ENCODE measurements at places on chromosomes 13 and 19.

- no peak for DNase-seq
These were observed 313.5 kb downstream of the KLF12 start for GRCh38 chr13:73820688-73821087.

DNA sequence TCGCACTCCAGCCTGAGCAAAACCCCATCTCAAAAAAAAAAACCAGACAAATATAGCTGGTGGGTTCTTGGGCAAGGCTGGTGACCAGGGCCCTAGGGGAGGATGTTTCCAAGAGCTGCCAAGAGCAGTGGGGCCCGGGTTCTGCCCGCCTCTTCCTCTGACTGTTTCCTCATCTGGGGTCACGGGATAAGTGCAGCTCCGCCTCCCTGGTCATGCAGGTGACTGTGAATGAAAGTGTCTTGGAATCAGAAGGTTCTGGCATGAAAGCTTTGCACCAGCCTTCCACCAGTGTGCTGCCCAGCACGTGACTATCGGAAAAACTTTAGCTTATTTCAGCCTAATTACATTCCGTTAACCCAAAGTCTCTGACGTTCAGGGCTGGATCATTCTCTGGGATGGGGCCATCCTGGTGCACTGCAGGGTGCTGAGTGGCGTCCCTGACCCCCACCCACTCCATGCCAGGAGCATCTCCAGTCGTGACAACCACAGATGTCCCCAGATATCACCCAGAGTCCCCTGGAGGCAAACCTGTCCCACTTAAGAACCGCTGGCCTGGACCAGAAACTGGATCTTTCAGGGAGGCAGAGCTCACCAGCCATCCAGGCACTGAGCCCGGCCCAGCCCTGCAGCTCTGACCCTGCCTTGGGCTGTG is 85.6 kb downstream of the GNG7 start:
- no peak for DNase-seq

DNA sequence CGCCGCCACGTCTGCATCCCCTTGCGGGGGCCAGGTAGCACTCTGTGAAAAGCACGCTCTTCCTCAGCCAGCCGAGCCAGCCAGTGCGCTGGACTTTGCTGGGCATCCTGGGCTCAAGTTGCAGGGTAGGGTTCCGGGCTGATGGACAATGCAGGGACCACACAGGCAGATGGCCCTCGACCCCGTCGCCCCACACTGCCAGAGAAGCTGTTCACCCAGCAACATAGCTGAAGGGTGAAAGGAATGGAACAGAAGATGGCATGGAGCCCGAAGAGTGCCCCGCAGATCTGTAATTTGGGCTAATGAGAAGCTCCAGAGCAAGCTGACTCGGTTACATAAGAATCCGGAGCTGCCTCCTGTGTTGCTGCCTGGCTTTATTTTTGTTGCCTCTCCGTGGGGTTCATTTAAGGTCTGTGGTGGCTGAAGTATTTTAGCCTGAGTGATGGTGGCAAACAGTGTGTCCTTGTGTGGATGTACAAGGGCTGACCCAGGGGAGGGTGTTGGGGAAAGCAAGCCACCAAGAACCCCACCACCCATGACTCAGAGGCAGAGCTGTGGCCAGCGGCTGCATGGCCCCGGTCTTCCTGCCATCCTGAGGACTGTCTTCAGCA is 105.8 kb downstream of the SOX1 start:
- DNase-seq: no peak

- DNase-seq: no peak
These were observed 574.1 kb downstream of the LMO7 start for GRCh38 chr13:76210262-76210661.

DNA sequence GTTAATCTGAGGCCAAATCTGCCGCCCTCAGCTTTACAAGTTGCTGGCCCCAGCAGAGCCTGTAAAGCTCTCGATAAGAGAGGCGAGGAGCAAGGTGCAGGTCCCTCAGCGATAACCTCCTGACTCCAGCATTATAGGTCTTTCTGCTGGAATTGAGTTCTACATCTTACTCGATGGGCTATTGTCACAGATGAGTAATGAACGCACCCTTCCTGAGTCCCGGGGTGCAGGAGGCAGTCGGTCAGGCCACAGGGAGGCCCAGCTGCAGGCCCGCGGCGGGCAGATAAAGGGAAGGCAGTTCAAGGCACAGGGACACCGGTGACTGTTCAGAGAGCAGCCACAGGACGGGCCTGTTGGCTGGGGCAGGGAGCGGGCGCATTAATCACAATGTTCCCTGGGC is 157.6 kb upstream of the OBI1 start:
- no peak for DNase-seq

DNA sequence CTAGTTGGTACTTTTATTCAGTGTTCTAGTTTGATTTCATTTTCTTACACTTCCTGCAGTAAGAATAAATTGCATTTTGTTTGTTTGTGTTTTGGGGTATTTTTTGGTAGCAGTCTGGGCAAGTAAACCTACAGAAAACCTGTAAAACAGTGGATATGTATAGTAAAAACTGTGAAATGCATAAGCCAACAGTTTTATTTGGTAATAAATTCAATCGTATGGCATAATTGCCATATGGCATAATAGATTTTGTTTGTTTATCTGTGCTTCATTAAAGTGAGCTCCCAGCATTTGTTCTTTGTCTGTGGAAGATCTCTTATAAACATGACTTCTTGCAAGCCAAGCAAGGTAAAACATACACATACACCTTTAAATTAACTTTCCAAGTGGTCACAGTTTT is 111.9 kb downstream of the PCDH9 start:
- no peak for DNase-seq

GRCh38 chr13:90272356-90272755 is 1075.1 kb upstream of the MIR17HG start:
- no peak for DNase-seq

GRCh38 chr13:46894568-46894967 is 2.3 kb downstream of the HTR2A start:
- no peak for DNase-seq

- DNase-seq: no peak
These were observed 156.4 kb upstream of the KL start for GRCh38 chr13:32859707-32860292.

DNA sequence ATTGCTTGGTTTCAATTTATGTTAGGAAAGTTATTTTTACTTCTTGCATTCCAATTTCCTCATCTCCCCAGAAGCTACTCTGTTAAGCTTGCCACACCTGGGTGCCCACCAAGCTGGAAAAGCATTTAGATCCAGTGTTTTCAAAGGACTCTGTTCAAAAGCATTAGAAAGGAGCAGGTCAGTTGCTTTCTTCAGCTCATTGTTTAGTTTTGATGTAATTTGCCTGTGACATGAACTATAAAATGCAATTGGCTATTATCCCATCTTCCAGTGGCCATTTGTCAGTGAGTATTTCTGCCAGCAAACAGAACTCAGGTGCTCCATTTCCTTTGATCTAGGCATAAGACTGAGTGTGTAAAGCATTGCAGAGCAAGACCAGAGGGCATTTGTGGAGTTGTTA is 46.7 kb upstream of the RNF113B start:
- no peak for DNase-seq

DNA sequence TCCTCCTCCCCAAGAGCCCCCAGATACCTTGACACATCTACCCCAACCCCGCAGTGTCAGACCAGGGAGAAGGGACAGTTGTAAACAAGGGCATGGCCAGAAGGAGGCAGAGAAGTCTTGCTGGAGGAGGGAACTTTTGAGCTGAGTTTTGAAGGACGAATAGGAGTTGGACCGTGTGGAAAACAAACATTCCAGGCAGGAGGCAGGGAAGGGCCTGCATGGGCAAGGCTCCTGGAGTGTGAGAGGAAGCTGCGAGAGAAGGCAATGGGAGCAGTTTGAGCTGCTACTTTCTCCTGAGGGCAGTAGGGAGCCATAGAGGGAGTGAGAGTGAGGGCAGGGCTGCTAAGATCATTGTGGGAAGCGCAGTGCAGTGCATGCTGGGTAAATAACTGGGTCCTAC is 23.3 kb downstream of the IL12RB1 start:
- DNase-seq: no peak

- no peak for DNase-seq
These were observed 541.6 kb downstream of the SUCLA2 start for GRCh38 chr13:47459512-47459911.

DNA sequence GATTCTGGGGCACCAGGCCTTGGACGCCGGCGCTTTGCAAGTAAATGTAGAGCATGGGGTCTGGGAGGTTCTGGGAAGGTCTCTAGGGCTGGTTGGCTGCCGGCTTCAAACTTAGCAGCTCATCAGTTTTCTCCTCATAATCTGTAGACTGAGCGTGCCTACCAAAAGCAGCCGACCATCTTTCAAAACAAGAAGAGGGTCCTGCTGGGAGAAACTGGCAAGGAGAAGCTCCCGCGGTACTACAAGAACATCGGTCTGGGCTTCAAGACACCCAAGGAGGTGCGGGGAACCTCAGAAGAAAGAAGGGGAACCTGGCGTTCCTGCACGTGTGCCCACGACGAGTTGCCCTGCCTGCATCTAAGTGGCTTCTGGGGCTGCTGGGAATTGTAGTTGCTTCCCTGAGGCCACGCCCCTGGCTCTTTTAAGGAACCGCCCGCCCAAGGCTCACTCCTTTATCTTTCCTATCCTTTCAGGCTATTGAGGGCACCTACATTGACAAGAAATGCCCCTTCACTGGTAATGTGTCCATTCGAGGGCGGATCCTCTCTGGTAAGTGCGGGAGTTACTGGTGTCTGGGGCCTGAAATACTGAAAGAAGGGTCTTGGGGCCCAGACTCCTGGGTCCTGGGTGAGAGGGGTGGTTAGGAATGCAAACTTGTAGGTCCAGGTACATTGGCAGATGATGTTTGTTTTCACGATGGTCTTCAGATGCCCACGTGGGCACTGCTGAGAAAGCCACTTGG is 984 bp downstream of the RPS11 start:
- DNase-seq: no peak

GRCh38 chr13:107712145-107712860 is 503.0 kb downstream of the LIG4 start:
- DNase-seq: no peak

- no peak for DNase-seq
These were observed 2.8 kb upstream of the CIRBP start for GRCh38 chr19:1266129-1266915.

- DNase-seq: no peak
These were observed 19.6 kb downstream of the MTMR6 start for GRCh38 chr13:25267715-25268114.

- DNase-seq: no peak
These were observed 23.0 kb upstream of the LAMP1 start for GRCh38 chr13:113273851-113274590.

- DNase-seq: no peak
These were observed 13.1 kb upstream of the ADPRHL1 start for GRCh38 chr13:113466383-113466782.

DNA sequence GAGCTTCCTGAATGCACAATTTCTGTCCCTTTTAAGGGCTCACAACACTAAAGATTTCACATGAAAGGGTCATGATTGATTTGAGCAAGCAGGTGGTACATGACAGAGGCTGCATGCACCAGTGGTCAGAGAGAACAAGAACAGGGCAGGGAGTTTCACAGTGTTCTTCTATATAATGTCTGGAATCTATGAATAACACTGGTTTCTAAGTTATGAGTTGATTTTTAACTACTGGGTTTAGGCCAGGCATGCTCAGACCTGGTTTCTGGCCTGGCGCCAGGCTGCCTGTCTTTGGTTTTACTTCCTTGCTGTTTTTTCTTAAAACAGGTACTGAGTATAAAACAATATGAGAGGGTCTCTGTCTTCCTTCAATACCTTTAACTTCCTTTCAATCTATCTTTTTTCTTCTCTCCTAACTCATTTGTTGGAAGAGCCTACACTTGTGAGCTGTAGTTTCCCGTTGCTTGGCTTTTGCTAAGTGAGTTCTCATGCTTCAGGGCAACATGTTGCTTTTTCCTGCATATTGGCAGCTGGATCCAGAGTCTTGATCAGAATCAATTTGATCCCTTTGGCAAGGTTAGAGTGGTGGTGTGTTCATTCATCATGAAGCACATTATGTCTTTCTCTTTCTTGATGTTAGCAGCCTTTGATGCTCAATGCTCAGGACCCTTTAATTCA is 38.5 kb upstream of the FGF14 start:
- no peak for DNase-seq

- DNase-seq: peak; percentile 94
These were observed 610 bp upstream of the RPL28 start for GRCh38 chr19:55384920-55385723.

GRCh38 chr13:22193070-22193469 is 522.2 kb downstream of the FGF9 start:
- DNase-seq: no peak

DNA sequence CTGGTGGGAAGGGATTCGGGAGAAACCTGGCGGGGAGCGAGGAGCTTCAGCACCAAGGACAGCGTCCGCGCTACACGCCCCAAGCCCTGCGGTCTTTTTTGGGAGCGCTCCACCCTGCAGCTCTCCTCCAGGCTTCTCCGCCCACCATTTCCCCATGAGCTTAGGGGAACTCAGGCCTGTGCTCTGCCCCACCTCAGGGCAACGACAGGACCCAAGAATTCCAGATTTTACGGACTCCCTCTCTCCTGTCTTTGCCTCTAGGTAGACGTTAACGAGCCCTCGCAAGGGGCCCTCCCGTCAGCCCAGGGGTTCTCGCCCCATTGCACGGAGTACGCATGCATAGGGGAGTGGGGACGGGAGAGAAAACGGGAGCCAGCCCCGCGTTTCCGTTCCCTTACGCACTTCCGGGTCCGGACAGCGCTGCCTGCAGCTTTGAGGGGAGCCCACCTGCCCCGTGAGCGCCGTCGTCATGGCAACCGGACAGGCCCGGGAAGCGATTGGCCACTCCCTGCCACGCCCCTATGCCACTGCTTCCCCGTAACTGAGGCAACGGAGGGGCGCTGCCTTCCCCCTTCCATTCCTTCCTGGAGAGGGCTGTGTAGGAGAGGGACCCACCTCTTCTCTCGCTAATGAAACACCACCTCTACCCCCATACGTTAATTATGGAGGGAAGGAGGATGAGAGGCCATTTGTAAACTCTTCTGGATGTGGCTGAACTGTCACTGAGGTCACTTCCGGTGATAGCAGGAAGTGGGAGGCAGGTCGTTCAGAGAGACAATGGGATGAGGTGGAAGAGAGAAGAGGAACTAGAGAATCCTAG is 20.8 kb downstream of the NOVA2 start:
- DNase-seq: no peak

- no peak for DNase-seq
These were observed 129.9 kb downstream of the GPC6 start for GRCh38 chr13:93356469-93356868.

DNA sequence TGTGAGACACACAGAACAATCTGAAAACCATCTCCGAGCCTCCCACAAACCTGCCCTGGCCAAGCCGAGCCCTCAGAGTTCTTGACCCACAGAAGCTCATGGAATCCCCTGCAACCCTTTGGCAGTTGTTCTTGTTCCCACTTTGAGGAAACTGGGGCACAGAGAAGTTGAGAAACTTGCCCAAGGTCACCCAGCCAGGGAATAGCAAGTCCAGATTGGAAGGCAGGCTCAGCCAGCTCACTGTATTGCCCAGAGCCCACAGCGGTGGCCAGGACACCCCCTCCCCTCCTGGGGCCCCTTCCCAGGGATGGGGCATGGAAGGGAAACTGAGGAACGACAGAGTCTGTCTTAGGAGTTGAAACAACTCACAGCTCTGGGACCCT is 1.8 kb downstream of the ZSWIM4 start:
- DNase-seq: no peak

- peak; percentile 88 for DNase-seq
These were observed 2.4 kb upstream of the SSBP4 start for GRCh38 chr19:18416778-18417249.

Data from left renal pelvis (tissue), 4 donors.